Stimulated activated CD8-positive, alpha-beta memory T cell treated with anti-CD3 and anti-CD28 coated beads, Interleukin-15, amount 100 ng/mL, for 4 hours (primary cell): ENCODE measurements at places on chromosomes 4 and X.

- DNase-seq: no peak
Measured at GRCh38 chr4:51874551-51874950, 31.6 kb downstream of the DCUN1D4 start.

- no peak for DNase-seq
Measured at GRCh38 chr4:145613566-145614232, 5.5 kb upstream of the MMAA start.

GRCh38 chr4:123653236-123653635 is 256.6 kb downstream of the SPRY1 start:
- no peak for DNase-seq

DNA sequence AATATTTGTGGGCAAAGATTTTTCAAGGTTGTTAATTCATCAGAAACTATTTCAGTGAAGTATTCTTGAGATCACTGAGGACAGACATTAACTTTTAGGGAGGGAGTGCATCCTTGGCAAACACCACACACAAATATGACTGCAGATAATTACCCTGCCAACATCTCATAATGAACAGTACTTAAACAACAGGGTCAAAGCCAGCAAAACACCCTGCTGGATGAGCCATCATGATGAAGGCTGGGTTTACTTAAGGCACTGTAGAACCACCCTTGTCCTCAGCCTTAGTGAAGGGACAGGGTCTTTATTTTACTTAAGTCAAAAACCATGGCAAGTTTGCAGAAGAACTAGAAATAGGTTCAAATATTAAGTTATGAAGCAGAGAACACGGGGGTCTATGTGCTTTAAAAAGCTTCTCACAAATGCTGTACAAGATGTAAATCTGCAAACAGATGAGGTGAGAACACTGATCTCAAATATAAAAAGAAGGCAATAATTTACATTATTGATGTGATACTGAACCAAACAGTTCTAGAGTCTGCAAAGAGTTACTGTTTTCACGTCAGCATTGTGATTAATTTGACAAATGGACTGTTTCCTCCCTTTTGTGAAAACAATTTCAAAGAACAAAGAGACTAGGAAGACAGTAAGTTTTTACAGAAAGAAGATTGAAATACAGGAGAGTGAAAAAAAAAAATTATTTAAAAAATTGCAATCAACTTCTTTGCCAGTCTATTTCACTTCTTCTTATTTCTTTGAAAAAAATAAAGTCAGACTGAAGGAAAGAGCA is 28.2 kb downstream of the TAPT1 start:
- no peak for DNase-seq

DNA sequence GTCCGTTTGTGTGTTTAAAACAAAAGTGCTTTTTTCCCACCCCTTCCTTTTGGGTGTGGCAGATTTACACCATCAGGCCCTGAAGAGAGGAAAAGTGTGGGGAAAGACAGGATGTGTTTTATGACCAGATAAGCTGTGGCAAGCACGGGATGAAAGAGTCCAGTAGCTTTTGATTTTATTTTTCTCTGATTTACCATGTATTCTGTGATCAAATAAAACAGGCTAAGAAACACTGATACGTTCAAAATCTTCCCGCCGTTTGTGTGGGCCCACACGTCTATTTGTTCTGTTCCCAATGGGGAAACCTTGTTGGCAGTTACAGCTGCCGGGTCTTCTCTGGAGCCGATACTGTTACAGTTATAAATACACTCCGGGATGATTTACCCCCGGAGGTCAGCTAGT is 10.8 kb downstream of the LRP2BP start:
- DNase-seq: no peak

- DNase-seq: no peak
Measured at GRCh38 chrX:9555354-9555753, 90.5 kb downstream of the TBL1X start.
